ENCODE measurements at places on chromosomes 7 and 10.

- no peak for DNase-seq
Measured at GRCh38 chr10:97065128-97065527, 120.6 kb downstream of the SLIT1 start.

DNA sequence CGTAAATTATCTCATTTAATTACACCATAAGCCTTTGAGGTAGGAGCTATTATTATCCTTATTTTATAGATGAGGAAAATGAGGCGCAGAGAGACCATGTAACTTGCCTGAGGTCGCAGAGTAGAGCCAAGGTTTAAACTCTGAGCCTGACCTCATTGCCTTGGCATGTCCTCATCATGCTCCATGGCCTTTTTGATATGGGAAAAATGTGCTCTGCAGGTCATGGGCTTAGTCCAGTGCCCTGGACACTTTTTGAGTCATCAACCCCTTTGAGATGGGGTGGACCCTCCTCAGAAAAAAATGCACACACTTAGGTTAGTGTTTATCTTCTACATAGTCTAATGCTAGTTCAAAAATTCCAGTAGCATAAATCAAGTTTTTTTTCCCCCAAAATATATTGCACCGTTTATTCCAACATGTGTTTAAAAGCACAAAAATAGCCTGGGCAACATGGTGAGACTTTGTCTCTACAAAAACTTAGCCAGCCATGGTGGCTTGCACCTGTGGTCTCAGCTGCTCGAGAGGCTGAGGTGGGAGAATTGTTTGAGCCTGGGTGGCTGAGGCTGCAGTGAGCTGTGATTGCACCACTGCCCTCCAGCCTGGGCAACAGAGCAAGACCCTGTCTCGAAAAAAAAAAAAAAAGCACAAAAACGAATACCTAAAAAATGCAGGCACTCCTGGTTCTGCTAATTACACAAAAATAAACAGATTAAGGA lies 28.6 kb upstream of the TMEM178B start:
- no peak for DNase-seq

GRCh38 chr7:16813232-16813616 lies 8.4 kb upstream of the AGR2 start:
- no peak for DNase-seq

DNA sequence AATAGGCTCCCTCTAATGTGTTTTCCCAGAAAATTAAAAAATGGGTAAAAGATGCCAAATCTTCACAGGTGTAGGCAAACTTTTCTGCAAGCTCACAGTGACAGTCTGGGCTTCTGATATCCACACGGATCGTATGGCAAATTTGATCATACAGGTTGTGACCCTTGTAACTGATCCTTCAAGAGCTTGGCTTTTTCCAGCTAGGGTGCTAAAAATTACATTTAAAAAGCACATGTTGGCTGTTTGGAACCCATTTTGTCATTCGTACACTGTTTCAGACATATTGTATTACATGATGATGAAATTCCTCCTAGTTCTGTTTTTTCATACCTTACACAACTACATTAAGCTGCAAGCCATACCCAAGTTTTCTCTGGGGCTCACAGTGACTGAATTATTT lies 138.7 kb downstream of the GFRA1 start:
- no peak for DNase-seq

GRCh38 chr7:82110146-82110840 lies 333.3 kb downstream of the CACNA2D1 start:
- no peak for DNase-seq

DNA sequence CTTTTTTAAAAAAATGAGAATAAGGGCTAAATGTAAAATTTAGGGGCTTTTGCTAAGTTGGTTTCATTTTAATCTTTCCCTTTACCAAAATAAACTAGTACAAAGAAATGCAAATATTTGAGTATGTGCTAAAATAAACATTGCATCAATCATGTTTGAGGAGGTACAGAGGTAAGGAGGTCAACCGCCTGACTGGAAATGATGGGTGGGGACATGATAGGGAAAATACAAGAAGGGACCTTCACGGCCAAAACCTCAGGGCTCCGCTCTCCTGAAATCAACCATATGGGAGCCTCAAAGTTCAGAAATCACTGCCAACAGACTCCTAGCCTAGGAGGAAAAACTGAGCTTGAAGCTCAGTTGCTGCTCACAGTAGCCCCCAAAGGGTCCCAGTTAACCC lies 207.6 kb downstream of the AHR start:
- no peak for DNase-seq

DNA sequence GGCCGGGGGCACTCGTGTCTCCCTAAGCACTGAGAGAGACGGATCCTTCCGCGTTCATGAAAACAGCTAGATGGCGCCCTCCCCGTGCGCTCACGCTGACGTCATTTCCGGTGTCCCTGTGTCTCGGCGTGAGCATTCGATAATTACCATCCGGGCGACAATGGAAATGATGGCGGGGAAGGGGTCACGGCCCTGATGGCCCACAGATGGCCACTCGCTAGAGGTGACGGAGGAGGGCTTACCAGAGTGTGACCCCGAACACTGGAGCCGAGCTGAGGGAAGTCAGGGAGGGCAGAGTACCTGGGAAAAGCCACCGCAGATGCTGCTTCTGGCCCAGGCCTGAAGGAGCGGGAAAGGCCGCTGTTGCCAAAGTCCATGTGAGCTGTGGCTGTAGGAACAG lies 222.9 kb downstream of the TCERG1L start:
- no peak for DNase-seq

DNA sequence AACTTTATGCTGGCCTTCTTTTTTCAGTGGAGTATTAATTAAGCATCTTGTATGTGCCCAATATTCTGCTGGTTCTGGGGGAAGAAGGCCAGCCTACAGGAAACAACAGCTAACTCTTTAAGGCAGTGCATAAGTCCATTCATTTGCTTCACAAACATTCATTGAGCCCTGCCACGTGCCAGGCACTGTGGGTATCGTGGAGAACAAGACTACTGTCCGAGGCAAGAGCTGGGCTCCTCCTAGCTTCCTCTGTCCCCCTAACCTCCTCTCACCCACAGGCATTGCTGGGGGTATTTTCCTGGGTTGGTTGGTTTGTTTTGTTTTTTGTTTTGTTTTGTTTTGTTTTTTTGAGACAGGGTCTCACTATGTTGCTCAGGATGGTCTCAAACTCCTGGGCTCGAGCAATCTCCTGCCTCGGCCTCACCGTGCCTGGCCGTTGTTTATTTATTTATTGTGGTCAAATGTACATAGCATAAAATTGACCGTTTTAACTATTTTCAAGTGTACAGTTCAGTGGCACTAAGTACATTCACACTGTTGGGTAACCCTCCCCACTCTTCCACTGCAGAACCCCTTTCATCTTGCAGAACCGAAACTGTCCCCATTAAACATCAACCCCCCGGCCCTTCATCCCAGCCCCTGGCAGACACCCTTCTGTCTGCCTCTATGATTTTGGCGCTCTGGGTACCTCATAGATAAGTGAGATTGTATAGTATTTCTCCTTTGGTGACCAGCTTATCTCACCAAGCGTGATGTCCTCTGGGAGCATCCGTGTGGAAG lies 32.6 kb downstream of the CHST3 start:
- DNase-seq, result no peak

- DNase-seq, result no peak
Measured at GRCh38 chr10:77400033-77400432, 237.6 kb downstream of the KCNMA1 start.

- DNase-seq, result no peak
Measured at GRCh38 chr10:13652860-13653259, 66.1 kb downstream of the PRPF18 start.

DNA sequence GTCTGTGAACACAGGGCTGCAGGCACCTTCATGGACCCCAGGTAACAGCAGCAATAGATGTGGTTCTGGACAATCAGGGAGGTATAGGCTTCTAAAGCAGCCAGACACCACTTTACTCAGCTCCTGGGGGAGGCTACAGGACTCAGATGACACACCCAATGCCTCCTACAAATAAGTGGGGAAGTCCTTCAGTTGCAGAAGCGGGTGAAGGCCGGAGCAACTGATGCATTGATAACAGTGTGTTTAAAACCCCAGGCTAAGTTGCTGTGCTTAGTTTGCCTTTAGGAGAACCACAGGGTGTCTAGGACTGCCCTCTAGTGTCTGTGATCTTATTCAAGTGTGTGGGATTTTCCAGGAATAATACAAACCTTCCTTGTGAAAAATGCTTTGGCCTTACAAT lies 5.9 kb upstream of the ITGA8 start:
- DNase-seq, result no peak

DNA sequence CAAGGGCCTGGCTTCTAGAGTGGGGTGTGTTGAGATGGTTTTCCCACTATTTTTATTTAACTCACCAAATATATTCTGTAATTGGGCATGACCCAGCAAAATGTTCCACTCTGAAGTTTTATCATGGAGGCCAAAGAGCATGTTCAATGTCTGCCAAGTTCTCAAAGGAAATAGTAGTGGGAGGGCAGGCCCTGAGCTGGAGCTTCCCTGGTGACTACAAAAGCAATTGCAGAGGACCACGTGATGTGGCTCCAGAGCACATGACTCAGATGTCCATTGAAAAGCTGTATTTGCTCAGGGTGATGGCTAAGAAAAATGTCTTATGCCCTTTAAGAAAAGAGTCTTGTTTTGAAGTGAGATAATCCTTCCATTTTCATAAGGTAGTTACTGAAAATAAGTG lies 1024.8 kb downstream of the LRMDA start:
- DNase-seq, result no peak

- peak; percentile 32 for DNase-seq
Measured at GRCh38 chr7:141654551-141654950, 47.4 kb downstream of the DENND11 start.

DNA sequence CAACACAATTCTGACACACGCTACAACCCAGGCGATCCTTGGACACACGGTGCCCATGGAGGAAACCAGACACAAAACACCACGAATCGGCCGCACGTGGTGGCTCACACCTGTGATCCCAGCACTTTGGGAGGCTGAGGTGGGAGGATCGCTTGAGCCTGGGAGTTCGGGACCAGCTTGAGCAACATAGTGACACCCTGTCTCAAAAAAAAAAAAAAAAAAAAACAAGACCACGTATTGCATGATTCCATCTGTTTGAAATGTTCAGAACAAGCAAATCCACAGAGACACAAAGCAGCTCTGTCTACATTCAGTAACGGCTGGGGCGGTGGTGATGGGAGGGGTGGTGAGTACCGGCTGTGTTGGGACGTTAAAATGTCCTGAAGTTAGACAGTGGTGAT lies 25.2 kb downstream of the ADAP1 start:
- DNase-seq, result no peak

DNA sequence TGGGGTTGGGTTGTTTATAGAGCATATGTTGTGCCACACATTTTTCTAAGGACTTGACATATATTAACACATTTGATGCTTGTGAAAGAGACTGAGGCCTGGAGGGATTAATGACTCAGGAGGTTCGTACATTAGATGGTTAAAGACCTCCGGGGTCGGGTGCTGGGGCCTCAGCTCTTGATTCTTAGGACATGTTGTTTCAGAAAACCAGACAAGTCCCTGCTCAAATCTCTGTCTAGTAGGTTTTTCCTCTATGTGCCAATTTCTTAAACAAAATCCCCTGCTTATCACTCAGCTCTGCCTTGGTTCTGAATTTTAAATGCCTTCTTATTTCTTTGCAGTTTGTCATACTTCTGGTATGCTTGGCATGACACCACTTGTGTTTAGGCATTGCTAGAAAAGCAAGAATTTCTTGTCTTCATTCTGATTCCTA lies 5.8 kb downstream of the UPP1 start:
- DNase-seq, result no peak

- no peak for DNase-seq
Measured at GRCh38 chr10:49272251-49273081, 26.5 kb upstream of the C10orf71 start.

- no peak for DNase-seq
Measured at GRCh38 chr10:48440771-48441170, 134.3 kb downstream of the MAPK8 start.

DNA sequence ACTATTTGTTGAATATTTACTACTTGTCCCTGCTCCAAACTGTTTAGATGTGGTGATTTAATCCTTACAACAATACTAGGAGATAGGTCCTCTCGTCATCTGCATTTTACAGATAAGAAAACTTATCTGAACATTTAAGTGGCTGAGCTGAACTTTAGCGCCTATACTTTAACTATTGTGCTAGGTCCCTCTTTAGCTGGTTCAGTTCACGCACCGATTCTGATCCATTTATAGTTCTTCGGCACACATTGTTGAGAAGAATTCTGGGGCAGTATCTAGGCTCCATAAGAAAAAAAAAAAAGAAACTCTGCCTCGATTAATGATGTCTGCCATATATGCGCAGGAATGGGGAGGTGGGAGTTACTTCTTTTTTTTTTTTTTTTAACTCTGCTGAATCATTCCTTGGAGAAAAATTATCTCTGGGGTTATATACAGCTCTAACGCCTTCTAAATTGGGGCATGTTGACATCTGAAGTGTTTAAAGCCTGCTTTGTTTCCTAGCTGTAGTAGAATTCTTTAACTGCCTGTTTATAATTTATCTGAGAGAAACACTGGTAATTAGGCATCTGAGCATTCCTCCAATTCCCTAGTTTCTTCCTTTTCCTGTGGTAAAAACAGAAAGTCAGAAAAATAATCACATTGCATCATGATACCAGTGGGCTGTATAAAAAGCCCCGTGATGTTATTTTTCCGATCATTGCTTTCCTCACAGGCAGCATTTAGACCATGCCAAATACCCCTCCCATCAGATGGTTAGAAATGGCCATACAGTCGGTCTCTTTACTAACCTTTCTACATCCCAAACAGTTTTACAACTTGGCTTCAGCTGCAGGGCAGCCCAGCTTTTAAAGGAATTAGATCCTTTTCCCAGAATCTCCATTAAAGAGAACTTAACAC lies 98.5 kb upstream of the KDM7A start:
- no peak for DNase-seq

DNA sequence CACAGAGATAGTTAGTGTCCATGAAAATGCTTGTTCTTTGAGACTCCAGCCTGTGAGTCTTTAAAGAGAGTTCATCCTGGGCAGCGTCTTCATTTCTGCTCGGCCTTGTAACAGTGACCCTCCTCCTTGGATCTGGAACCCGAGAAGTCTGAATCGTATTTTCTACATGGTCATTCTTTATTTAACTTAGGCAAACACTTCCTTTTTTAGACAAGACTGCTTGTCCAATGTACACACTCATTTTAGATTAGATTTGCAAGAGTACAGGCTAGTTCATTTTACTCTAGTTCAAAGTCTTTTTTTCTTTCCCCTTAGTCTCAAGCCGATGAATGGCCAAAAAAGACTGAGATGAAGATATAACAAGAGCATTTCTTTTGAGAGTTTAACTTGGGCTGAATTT lies 133.5 kb downstream of the CHN2 start:
- DNase-seq, result no peak

- peak; percentile 7 for DNase-seq
Measured at GRCh38 chr7:97179454-97180104, 62.1 kb downstream of the SDHAF3 start.

DNA sequence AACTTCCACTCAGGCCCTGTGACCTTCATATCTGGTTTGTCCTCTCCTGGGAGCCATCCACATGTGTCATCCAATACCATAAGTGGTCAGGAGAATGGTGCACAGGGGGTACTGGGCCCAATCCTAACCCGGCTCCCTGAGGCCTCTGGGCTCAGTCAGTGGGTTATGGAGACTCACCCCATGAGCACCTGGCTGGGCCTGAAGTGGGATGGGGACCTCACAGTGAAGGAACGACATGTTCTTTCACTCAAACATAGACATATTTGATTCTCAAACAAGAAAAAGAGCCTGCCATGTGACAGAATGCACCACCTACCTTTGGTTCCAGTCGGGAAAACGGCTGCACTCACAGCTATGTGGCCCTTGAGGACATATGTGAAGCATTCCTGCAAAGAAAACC lies 51.8 kb downstream of the XPNPEP1 start:
- no peak for DNase-seq

- no peak for DNase-seq
Measured at GRCh38 chr10:63204667-63205391, 71.7 kb downstream of the NRBF2 start.

- no peak for DNase-seq
Measured at GRCh38 chr7:4713183-4713784, 31.2 kb downstream of the FOXK1 start.

Measured in CD4-positive, alpha-beta T cell (primary cell).